ENCODE measurements at places on chromosomes 2 and 18. TPM values are rescaled to one million over a fixed set of nuclear protein-coding genes. Genes with fewer than 3 reads are reported as not detected.

Gene ANKMY1
- 19.7 TPM for total RNA-seq

Gene COBLL1
- total RNA-seq: 236 TPM

Gene C1QL2
- not detected for total RNA-seq

Gene ANKRD62
- total RNA-seq: not detected

Gene SULT1C4
- 0.87 TPM for total RNA-seq

Gene BOLA3
- total RNA-seq: 57.1 TPM

Gene RNF125
- 5.4 TPM for total RNA-seq

Gene PSME4
- 42.4 TPM for total RNA-seq

- H3K27ac ChIP-seq: no peak overlapping the region
- H3K27me3 ChIP-seq: no peaks in the 10 kb centered on the region
- H3K4me3 ChIP-seq: no peak overlapping the region
- H3K4me1 ChIP-seq: peaks cover 14% of the 10 kb centered on the region
These were observed 33.2 kb upstream of the FOSL2 start for GRCh38 chr2:28359222-28360057.

DNA sequence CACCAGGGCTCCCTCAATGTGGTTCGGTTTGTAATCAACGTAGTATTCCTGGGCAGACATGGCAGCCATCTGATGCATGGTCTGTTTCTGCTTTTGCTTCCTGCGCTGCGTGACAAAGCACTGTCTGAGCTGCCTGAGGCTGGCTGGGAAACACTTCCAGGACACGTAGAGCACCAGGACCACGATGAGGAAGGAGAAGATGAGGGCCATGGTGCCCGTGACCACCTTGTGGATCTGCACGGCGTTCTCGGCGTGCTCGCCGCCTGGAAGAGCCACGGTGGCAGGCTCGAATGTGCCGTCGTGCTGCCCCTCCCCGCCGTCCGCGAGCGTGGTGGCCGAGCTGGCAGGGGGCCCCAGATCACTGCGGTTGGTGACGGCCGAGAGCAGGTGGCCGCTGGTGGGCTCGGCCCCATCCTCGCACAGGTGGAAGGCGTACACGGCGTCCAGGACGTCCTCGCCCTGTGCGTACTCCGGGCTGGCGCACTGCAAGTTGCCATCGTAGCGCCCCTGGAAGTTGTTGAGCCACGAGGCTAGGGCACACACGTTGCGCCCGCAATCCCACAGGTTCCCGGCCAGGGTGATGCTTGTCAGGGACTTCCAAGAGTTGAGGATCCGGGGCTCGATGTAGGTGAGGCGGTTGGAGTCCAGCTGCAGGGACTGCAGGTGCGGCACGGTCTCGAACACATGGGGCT, 2.1 kb downstream of the LRRTM1 start:
- H3K27ac ChIP-seq: no peak overlapping the region
- no peak for DNase-seq
- H3K4me3 ChIP-seq: no peak overlapping the region
- H3K4me1 ChIP-seq: no peaks in the 10 kb centered on the region
- H3K36me3 ChIP-seq: no peaks in the 10 kb centered on the region

- no peaks in the 10 kb centered on the region for H3K36me3 ChIP-seq
- H3K4me1 ChIP-seq: no peaks in the 10 kb centered on the region
- no peak overlapping the region for H3K4me3 ChIP-seq
These were observed 93.6 kb downstream of the GYPC start for GRCh38 chr2:126749537-126749936.

GRCh38 chr2:231467613-231468530, 3.6 kb upstream of the NCL start:
- no peaks in the 10 kb centered on the region for H3K27me3 ChIP-seq
- no peak overlapping the region for H3K4me3 ChIP-seq
- H3K4me1 ChIP-seq: peaks cover 7% of the 10 kb centered on the region
- no peak overlapping the region for H3K27ac ChIP-seq
- DNase-seq: no peak

GRCh38 chr2:168146892-168147810, 100.2 kb downstream of the STK39 start:
- H3K27ac ChIP-seq: no peak overlapping the region
- H3K4me3 ChIP-seq: no peak overlapping the region
- no peaks in the 10 kb centered on the region for H3K27me3 ChIP-seq
- H3K4me1 ChIP-seq: no peaks in the 10 kb centered on the region
- H3K36me3 ChIP-seq: no peaks in the 10 kb centered on the region
- DNase-seq: no peak

DNA sequence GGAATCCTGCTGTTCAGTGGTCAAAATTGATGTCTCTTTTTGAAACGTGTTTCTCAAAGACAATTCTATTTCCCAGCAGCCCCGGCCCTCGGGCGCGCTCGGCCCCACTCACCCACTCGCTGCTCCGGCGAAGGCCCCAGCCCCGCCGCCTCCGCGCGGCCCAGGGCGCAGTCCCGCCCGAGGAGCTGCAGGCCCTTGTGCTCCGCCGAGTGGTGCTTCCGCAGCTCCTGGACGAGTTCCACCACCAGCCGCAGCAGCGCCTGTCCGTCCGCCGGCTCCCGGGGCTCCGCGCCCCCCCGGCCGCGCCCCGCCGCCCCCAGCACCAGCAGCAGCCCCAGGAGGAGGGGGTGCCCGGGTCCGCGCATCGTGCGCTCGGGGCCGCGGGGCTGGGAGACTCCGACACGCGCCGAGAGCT, 413 bp downstream of the ALKAL2 start:
- peak overlapping the region; percentile 39 for H3K4me3 ChIP-seq
- H3K4me1 ChIP-seq: peaks cover 46% of the 10 kb centered on the region
- H3K27ac ChIP-seq: no peak overlapping the region
- peak; percentile 58 for DNase-seq

DNA sequence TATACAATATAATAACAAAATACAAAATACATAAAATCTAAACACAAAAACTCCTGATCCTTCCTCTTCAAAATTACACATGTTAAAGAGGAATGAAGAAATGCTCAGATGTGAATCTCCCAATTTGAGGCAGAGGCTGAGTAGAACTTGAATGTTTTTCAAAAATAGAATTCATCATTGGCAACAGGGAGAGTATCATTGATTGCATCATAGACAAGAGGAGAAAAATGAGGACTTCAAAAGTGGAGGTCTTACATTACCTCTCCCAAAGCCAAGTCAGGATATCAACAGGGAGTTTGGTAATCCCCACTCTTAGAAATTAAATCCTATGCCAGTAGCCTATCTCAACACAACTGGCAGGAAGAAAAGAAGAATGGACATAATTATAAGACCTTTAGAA, 2023.9 kb upstream of the CELF4 start:
- no peak overlapping the region for H3K4me3 ChIP-seq
- H3K27ac ChIP-seq: no peak overlapping the region
- no peaks in the 10 kb centered on the region for H3K27me3 ChIP-seq
- DNase-seq: no peak
- H3K4me1 ChIP-seq: no peaks in the 10 kb centered on the region
- no peaks in the 10 kb centered on the region for H3K36me3 ChIP-seq

GRCh38 chr2:120540719-120541552, 194.7 kb upstream of the GLI2 start:
- H3K27me3 ChIP-seq: no peaks in the 10 kb centered on the region
- H3K4me1 ChIP-seq: peaks cover 7% of the 10 kb centered on the region
- H3K27ac ChIP-seq: peak overlapping the region; percentile 19
- no peak overlapping the region for H3K4me3 ChIP-seq
- H3K36me3 ChIP-seq: no peaks in the 10 kb centered on the region
- DNase-seq: no peak

GRCh38 chr2:76812156-76812555, 710.0 kb downstream of the LRRTM4 start:
- H3K4me3 ChIP-seq: no peak overlapping the region
- DNase-seq: no peak
- no peaks in the 10 kb centered on the region for H3K27me3 ChIP-seq
- no peaks in the 10 kb centered on the region for H3K36me3 ChIP-seq
- no peak overlapping the region for H3K27ac ChIP-seq

DNA sequence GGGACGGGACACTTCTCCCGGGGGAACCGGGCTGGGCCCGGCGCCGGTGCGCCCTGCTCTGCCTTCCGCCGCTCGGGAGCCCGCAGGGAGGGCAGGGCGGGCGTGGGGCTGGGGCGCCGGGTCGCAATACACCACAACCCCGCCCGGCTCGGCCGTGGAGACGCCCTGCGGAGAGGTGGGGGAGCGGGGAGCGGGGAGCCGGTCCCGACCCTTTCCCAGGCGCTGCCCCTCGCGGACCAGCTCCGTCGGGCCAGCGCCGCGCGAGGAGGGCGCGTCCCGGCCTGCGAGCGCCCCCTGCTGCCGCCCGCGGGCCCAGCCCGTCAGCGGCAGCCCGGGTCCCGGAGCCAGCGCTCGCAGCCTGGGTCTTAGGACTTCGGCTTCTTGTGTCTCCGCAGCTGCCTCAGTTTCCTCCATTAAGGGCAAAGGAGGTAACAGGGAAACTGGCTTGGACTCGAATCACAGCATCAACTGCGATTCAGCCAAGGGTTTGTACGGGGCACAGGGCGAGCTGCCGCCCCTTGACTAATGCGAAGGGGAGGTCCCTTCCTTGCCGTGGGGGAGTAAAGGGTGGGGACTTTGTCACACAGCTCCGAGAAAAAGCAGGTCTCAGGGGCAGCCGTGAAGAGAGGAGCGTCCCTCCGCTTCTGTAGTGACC, 635 bp upstream of the ADRA2B start:
- H3K4me3 ChIP-seq: no peak overlapping the region
- H3K27me3 ChIP-seq: peaks cover 23% of the 10 kb centered on the region
- H3K27ac ChIP-seq: peak overlapping the region; percentile 35
- peak; percentile 53 for DNase-seq
- H3K4me1 ChIP-seq: no peaks in the 10 kb centered on the region

GRCh38 chr2:85978883-85979780, 90.3 kb upstream of the ST3GAL5 start:
- DNase-seq: no peak
- no peak overlapping the region for H3K4me3 ChIP-seq
- H3K27me3 ChIP-seq: no peaks in the 10 kb centered on the region
- H3K4me1 ChIP-seq: peaks cover 10% of the 10 kb centered on the region
- no peak overlapping the region for H3K27ac ChIP-seq

DNA sequence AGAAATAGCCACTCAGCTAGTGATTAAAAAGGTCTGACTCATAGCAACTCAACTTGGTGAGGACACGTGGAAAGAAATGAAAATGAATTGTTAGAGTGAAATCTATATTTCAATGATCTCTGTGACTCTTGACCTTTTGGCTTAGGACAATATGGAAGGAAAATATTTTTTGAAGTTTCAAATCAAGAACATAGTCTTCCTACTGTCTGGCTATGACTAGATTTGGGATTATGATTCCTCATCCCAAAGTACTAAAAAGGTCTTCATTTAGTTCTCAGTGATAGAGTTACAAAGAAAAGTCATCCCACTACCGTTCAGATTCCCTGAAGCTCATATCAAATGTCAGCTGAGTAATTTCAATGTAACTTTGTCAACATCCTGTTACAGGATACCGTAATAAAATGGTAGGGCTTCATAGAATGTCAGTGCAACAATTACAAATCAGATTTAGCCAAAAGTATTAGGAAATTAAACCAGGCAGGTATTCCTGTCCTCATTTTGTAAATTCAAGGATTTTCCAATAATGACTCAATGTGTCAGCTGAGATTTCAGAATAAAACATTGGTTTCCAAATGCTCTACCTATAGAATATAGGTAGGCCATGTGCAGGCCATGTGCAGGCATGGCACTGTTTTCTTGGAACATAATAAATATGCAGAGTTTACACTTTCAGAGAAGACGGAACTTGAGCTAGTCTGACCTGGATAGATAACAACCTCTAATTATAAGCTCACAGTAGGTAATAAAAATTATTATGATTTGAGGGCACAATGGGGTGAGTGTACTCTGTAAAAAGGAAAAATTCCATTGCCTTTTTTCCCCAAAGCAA, 36.0 kb downstream of the ANKRD29 start:
- H3K36me3 ChIP-seq: no peaks in the 10 kb centered on the region
- no peaks in the 10 kb centered on the region for H3K4me1 ChIP-seq
- H3K4me3 ChIP-seq: no peak overlapping the region
- no peak overlapping the region for H3K27ac ChIP-seq

DNA sequence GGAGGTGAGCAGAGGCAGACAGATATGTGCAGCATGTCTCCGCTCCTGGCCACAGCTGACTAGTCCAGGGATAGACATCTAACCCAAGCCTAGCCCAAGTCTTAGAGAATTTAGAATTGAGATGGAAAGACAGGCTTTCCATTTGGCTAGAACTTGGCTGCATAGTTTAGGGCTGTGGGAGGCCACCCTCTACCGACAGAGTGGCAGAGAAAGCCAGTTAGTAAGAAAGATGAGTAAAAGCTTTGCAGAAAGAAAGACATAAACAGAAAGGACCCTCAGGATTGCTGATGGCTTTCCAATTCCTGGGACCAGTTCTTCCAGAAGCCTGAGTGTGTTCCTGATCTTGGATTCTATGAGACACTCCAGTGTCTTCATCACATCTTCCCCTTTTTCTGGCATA, 62.1 kb downstream of the DYM start:
- no peak overlapping the region for H3K27ac ChIP-seq
- DNase-seq: no peak
- no peak overlapping the region for H3K4me3 ChIP-seq
- H3K4me1 ChIP-seq: peaks cover 7% of the 10 kb centered on the region

DNA sequence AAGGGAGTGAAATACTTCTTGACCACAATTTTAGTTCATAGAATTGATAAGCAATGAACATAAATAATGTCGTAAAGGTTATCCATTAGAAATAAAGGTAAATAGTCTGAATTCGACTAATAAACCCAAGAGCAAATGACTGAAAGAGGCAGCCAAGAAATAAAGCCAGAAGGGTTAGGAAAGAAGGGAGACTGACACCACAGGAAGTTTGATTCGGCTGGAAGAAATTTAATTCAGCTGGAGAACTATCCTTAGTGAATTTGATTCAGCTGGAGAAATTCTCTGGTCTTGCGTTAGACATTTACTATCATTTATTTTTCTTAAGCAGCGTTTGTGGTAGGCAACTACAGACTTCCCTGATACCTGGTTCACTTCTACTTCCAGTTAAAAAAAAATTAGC, 429.6 kb downstream of the PID1 start:
- no peak overlapping the region for H3K27ac ChIP-seq
- no peaks in the 10 kb centered on the region for H3K36me3 ChIP-seq
- no peak for DNase-seq
- no peaks in the 10 kb centered on the region for H3K4me1 ChIP-seq
- H3K4me3 ChIP-seq: no peak overlapping the region
- no peaks in the 10 kb centered on the region for H3K27me3 ChIP-seq
